Activated CD4-positive, alpha-beta T cell treated with anti-CD3 and anti-CD28 coated beads, Interleukin-2, amount 50 U/mL, for 16 hours (primary cell): ENCODE measurements at places on chromosomes 4 and X.

DNA sequence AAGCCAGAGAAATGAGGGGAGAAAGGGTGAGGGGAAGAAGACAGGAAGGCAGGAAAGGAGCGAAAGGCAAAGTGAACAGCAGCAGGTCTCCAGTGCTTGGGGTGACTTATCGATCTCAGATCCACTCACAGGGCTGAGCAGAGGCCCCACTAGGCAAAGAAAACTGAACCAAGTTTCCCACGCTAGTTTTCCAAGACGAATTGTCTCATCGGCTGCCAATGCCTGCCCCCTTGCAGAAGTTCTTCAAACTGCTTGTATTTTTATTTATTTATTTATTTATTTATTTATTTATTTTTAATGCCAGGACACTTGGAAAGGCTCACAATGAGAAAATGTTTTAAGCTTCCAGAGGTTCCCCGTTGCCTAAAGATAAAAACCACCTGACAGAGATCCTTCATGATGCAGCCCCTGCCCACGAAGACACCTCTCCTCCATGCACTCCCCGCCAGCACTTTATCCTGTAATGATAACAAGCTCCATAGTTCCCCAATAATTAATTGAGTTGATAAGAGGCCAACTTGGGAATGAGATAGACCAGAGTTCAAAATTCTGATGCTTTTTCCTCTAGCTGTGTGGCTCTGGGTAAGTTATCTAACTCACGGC lies 43.2 kb downstream of the QDPR start:
- no peak for DNase-seq

- no peak for DNase-seq
Measured at GRCh38 chr4:154660052-154660451, 47.6 kb upstream of the FGG start.

DNA sequence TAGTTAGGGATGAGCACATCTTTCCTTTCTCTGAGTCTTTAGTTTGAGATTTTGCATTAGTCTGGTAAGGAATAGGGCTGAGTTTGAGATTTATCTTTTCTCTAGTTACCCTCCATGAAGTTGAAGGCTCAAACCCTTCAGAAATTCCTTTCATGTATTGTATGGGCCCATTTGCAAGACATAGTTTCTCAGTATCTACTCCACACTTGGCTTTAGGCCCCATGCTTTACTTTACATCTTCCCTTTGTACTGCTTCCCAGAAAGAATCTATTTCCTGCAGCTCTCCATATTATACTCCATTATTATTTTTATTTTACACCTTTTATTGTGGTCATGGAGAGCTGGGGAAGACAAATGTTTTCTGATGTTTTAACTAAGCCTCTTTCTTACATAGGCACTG lies 1038.2 kb downstream of the TECRL start:
- no peak for DNase-seq

GRCh38 chr4:123653236-123653635 lies 256.6 kb downstream of the SPRY1 start:
- no peak for DNase-seq

DNA sequence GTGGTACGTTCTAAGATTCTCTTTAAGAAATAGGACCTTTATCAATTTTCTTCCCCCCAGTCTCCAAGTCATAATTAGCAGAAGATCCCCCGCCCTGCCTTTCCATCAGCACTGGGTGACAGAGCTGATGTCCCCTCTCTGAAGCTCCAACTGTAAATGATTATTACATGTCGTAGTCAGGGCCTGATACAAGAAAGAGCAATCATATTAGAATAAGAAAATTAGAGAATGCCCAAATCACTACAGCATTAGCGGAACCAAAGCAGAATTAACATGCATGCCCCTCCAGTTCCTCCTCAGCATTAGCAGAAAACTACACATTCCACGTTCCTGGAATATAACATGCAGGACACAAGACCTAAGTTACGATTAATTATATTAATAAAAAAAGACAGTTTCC lies 717 bp downstream of the GPM6B start:
- no peak for DNase-seq

DNA sequence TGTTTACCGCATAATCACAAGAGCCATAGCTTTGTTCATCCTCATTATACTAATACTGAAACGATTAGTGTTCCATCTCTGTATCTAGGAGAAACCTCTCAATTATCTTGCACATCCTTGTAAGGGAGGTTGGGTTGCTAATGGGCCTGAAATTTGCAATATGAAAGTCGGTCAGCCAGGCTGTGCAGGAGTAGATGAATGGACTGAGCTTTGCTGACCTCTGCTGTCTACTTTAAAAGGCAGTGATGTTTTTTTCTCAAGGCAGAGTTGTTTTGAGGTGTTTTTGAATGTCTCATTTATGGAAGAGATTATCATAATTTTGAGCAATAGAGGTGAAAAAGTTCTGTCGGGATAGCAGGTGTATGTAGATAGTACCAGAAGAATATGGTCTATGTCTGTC lies 47.9 kb upstream of the LINC00632 start:
- no peak for DNase-seq

DNA sequence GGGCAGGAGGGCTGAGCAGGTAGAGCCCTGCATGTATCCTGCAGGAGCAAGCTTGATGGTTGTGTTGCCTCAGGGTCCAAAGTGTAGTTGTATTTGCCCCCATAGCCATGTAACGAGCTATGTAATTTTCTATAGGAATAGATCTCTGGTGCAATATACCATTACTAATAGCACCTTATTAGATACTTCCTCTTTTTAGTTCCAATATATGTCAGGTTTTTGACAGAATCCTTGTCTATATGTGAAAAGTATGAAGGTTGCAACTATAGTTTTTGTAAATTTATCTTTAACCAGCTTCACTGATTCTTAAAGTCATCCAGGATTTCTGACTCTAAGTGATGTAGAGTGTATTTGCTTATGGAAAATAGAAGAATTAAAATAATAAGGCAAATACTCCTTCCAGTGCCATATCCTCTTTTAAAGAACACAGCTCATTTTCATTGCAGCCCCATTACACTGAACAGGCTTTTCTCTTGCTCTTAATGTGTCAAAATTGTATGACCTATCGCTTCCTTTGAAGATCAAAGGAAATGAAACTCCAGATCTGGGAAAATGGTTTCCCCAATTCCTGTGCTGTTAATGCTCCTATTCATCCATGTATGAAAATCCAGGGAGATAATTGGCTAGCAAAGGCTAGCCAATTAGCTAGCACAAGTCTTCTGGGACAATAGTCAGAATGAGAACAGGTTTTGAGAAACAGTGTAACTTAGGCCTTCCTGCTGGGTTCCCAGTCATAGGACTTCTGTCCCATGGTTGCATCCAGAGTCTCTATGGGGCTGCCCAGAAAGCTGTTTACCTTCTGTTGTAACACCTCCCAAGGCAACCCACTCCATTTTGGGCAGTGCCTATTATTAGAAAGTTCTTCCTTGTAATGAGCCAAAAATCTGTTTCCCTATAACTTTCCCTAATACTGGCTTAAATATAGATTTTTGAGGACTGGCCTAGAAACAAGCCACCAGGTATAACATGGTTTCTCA lies 90.6 kb downstream of the TSPAN7 start:
- DNase-seq = no peak

DNA sequence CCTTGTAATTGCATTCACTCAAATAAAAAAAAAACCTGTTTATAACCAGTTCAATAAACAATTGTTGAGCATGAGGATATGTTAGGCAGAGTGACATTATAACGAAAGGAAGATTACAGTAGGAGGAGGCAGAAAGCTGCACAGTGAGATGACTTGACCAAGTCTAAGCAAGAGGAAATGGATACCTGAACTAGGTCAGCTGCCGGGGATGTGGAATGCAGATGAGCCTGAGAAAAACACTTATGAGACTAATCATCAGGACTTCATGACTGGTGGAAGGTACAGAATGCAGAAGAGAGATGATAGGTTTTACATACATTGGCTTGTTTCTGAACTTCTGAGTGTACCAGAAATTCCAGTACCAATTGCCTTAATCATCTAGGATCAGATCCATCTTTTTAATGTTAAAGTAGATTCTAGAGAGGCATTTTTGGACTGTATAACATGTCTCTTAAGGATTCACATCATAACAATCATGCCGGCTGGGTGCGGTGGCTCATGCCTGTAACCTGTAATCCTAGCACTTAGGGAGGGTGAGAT lies 208.1 kb upstream of the PPP3CA start:
- no peak for DNase-seq

GRCh38 chr4:152957437-152958171 lies 21.5 kb downstream of the FHDC1 start:
- DNase-seq = no peak

DNA sequence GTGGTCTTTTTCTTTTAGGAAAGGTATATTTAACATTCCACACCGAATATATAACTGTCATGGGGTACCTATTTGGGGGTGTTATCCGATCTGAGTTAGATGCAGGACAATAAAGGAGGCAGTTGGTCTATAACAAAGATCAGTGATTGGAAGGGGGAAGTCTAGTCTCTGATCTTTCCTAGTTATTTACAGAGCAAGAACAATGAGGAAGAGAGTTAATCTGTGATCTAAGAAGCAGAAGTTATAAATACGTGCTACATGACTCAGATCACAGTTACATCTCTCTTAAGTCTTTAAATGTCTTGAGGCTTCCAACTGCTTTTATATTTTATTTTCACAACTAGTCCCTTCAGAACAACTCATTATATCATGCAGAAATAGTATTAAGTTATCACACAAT lies 33.2 kb upstream of the ARMCX4 start:
- no peak for DNase-seq

- DNase-seq = no peak
Measured at GRCh38 chr4:16056681-16057385, 27.0 kb downstream of the PROM1 start.

DNA sequence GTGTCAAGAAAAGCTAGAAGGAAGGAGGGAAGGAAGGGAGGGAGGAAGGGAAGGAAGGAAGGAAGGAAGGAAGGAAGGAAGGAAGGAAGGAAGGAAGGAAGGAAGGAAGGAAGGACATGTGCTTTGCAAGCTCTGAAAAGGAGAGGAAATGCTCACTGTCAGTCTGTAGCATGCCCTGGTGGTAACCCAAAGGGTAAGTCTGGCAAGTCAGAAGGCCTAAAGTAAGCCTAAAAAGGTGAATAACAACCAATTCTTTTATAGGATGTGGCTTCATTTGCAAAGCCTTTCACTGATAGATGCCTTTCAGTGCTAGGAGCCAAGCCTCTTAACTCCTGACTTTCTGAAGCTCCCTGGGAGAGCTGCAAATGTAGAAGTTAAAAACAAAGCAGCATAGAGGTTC lies 542.6 kb downstream of the CFAP47 start:
- DNase-seq = no peak

DNA sequence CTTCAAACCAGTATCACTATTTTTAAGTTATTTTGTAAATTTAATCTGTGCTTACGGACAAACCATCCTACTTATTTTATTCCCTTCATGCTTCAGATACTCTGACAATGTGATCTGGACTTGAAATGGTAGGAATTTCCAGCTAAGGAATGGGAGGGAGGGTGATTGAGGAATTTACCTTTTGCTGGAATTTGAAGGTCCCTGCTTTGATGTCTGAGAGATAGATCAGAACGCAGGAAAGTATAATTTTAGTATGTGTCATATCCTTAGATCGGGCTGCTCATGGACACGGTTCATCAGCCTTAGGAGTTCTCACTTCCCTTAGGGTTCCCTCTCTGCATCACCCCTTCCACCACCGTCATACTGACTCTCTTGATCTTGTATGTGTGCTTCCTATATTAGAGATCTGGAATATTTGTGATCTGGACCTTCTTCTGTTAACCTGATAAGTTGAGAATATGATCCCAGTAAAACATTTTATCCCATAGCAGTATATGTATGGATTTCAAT lies 16.8 kb downstream of the OCRL start:
- DNase-seq = no peak

DNA sequence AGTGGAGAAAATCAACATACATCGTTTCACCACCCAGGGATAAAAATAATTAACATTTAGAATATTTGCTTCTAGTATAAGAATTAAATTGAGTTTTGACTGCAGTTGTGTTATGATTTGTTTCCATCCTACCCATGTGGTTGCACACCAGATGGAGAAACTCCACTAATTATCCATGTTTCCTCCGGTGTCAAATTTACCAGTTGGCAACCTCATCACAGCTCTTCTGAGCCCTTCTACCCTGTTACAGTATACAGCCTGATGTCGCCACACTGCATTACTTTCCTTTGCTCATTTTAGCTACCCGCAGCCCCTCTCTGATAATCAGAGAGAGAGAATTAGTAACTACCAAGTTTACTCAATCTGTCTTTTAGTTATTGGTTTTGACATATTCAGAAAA lies 411.2 kb downstream of the DTHD1 start:
- no peak for DNase-seq

DNA sequence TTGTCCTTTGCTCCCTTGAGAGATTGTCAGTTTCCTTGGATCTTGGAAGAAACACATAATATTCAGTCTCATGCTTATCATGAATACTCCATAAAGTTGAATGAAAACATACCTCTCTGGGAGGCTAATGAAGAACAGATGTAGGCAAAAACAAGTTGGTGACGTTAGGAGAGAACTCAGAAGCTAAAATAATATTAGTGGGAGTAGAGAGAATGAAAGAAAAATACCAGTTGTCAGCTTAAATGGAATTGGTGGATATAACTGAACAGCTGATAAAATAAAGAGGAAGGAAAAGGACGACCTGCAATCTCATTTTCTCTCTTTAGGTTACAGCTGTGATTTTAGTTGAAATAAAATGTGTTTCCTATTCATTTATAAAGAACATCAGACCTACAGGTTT lies 124.8 kb downstream of the SNCA start:
- no peak for DNase-seq

- no peak for DNase-seq
Measured at GRCh38 chr4:161823450-161823849, 340.4 kb downstream of the FSTL5 start.

- DNase-seq = no peak
Measured at GRCh38 chr4:19806865-19807264, 444.8 kb upstream of the SLIT2 start.

GRCh38 chr4:126271292-126271691 lies 956.5 kb downstream of the FAT4 start:
- no peak for DNase-seq

DNA sequence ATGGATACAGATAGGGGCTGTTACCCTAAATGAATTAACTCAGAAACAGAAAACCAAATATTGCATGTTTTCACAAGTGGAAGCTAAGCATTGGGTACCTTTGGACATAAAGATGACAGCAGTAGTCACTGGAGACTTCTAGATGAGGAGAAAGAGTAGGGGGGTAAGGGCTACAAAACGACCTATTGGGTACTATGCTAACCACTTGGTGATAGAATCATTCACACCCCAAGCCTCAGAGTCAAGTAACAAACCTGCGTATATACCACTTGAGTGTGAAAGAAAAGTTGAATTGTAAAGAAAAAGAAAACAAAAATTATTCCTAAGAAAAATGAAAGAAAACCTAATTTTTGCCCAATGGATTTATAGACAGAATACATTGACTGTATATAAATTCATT lies 7.7 kb upstream of the ARAP2 start:
- DNase-seq = no peak

GRCh38 chr4:6912441-6912840 lies 2.8 kb downstream of the TBC1D14 start:
- DNase-seq = no peak

GRCh38 chr4:99402765-99403164 lies 32.4 kb downstream of the ADH7 start:
- DNase-seq = no peak

DNA sequence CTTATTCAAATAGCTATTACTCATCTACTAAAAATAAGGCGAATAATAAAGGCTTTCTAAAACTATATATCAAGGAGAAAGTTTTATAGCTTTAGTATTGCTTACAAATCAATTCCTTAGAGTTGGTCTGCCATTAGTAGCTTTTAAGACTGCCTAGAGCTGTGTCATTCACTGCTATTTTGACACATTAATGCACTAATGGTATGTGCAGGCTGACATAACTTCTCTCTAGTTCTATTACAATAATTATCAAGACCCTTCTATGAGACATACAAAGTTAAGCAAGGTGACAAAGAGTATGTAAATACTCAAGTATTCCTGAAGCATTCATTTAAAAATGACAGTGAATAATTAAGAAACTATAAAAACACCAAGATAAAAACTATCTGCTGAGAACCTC lies 625.3 kb downstream of the STPG2 start:
- DNase-seq = no peak
